Thyroid gland (tissue), 4 donors: ENCODE measurements at places on chromosomes 3 and 15. TPM values are rescaled to one million over a fixed set of nuclear protein-coding genes. Genes with fewer than 3 reads are reported as not detected.

GRCh38 chr3:152291649-152292066, 22.9 kb downstream of the MBNL1 start:
- no peak for DNase-seq

- no peak for DNase-seq
Observed at GRCh38 chr3:146547235-146547835, 2.9 kb upstream of the PLSCR1 start.

DNA sequence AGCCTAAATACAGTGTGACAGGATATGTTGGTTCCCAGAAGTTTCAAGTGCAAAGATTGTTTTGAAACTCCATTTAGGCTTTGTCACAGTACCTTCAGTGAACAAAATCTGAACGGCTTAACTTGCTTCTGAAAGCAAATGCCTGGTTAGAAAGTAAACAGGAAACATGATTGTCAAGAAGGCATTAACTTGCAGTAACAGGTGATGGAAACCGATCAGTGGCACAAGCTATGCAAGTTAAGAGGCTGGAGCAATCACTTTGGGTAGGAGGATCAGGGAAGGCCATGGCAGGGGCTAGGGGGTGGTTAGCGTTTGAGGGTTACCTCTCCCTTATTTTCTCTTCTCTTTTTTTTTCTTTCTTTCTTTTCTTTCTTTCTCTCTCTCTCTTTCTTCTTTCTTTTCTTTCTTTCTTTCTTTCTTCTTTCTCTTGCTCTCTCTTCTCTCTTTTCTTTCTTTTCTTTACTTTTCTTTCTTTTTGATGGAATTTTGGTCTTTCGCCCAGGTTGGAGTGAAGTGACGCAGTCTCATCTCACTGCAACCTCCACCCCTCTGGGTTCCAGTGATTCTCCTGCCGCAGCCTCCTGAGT, 2.4 kb downstream of the HYKK start:
- no peak for DNase-seq

DNA sequence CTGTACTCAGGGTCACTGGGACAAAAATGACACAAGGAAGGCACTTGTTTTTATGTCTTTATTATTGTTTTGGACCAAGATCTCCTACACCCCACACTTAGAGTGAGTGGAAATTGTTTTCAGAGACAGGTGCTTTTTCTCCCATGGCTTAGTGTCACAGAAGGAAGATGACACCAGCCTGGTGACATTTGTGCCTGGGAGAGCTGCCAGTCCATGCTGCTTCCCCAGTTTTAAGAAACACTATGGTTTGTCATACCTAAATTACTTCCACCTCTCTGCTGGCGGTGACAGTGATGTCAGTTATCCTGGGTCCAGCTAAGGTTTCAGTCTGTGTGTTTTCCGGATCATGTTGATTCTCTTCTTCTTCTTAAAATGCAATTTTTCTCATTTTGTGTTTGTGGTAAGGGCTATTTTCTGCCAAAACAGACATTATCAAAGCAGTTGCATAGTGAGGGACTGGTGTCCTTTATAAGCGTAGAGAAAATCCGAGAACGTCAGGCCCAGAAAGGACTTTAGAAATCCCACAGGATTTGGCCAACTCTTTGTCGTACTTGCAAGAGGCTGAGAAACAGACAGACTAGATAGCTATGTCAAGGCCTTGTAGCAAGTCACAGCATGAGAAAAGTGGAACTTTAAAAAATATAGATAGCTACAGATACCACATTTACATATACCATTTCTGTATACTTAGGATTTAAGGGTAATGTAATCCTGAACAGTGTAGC, 149.5 kb downstream of the TP63 start:
- DNase-seq, result no peak

DNA sequence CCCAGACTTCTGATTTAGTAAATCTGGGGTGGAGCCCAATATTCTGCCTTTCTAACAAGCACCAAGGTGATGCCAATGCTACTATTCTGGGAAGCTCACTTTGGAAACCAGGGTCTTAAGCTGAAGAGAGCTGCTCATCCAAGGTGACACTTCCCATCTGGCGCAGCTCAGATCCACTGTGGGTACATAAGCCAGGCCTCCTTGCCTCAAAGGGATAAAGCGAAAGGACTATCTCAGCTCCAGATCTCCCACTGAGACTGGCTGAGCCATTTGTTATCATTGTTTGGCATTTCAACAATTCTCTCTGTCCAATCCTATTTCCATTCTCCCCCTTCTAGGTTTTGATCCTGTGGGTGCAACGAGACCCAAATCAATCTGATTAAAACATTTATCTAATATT, 323.8 kb downstream of the GBE1 start:
- DNase-seq, result no peak

ANKRD34C gene
- total RNA-seq, result 0.13 TPM

DNA sequence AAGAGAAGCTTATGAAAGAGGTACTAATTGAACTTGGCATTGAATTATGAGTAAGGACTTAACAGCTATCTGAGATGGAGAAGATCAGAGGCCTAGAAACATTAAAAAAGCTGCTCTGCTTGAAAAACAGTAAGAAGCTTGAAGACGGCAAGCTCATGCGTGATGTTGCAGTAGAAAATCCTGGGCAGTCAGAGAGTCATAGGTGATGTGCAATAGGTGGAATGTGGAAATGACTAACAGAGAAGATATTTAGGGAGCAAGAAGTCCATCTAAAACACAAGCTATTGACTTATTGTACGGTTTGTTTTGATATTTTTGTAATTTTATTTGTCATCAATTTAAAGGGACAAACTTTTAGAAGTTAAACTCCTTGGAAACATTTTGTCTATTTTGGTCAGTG, 1101.4 kb downstream of the ROBO2 start:
- no peak for DNase-seq

GOLGA8M gene
- total RNA-seq, result 30.7 TPM

DNA sequence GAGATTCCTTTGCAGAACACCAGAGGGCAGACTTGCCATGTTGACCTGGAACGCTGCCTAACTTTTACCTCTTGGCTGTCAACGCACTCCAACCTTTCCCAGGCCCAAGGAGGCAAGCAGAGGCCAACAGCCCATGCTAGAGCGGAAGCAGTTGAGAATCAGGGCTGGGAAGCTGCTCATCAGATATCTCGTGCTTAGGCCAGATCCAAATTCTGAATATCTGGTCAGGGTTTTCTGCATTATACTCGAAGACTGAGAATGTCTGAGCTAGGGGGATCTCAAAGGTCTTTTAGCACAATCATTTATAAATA, 2.5 kb downstream of the XIRP1 start:
- DNase-seq, result peak; percentile 78

GRCh38 chr15:65032801-65033537, 3.5 kb upstream of the MTFMT start:
- peak; percentile 75 for DNase-seq

DNA sequence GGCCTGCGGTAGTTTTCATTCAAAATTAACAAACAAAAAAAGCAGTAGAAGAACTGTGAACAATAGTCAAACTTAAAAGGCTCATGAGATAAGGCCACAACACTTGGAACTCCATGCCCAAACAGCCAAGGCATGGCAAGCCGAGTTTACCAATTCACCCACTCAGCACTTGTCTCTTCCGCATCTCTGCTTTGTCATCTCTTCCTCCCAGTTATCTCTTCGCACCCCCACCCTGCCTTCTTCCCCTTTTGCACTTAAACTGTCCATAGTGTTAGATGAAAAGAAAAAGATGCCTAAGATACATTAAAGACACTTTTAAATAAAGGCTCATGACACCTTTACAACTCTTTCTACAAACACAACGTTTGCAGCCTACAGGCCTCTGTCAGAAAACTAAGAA, 11.1 kb downstream of the TLE3 start:
- DNase-seq, result no peak

OR5H2 gene
- not detected for total RNA-seq

GRCh38 chr3:108415661-108416060, 94.7 kb downstream of the MYH15 start:
- no peak for DNase-seq

- DNase-seq, result no peak
Observed at GRCh38 chr15:100853676-100854440, 25.8 kb upstream of the ALDH1A3 start.

- DNase-seq, result peak; percentile 64
Observed at GRCh38 chr3:14391033-14391432, 11.4 kb upstream of the SLC6A6 start.

DNA sequence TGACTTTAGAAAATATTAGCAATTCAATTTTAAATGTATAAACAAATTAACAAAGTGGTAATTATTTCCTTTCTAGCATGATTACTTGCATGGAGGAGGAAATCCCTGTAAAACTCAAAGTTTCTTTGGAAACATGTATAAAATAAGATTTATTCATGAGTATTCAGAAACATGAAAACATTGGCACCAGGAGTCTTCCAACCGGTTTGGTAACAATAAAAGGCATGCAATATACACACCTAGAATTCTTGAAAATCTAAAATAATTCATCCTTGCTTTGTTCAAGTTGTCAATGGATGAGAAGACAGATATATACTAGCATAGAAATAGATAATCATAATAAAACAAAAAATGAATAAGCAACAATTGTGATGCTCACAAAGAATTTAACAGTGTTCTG, 76.4 kb downstream of the ZPLD1 start:
- no peak for DNase-seq

GRCh38 chr3:71930056-71930991, 145.4 kb upstream of the PROK2 start:
- no peak for DNase-seq

ARL8B gene
- 59.6 TPM for total RNA-seq

GRCh38 chr15:60626669-60627068, 147.7 kb upstream of the ICE2 start:
- DNase-seq, result no peak

- DNase-seq, result peak; percentile 69
Observed at GRCh38 chr3:97821287-97821773, 481 bp upstream of the CRYBG3 start.

DNA sequence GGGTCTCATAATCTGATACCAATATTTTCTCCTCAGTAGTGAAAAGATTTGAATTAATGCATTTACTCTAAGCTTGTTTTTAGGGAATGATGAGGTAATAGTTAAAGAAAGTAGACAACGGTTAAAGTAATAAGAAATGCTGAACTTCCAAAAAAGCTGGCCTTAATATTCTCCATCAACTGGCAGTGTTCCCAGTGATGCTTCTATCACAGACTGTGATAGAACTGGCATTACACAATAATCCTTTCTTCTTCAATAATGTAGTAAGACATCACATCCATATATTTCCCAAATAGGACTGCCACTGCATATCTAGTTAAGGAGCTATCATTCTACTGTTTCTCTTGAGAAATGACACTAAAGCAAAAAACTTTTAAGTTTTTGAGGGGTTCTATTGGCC, 188.7 kb downstream of the IL5RA start:
- DNase-seq, result no peak
